Right renal cortex interstitium (tissue), 3 donors: ENCODE measurements at places on chromosomes 11 and 22.

DNA sequence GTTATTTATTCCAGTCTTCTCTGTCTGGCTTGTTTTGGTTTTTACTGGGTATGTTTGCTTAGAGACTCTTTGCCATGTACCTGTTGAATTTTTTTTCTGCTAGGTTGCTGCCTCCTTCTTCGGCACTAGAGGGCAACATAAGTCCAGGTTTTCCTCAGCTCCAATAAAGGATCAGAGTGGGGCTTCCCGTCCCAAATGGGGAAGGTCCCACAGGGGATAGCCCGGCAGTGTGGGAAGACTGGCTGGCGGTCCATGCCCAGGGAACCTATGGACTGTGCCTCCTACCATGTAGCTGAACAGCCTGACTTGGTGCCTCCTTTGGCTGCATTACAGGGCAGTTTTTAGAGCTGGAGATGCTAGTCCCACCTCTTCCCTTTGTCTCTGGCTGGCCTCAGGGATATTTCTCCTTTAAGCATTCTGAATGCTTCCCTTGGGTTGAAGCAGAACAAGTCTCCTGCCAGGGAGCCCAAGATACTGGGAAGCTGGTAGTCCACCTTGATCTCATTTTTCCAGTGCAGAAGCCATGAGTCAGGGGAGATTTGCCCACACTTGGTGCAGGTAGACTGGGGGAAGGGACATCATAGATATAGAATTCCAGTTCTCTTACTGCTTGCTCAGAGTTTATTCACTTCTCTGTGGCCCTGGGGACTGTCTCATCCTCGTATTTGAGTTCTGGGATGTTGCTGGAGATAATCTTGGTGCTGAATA, 60.2 kb downstream of the BRD1 start:
- no peak for DNase-seq

GRCh38 chr11:62324731-62325556, 12.3 kb upstream of the ASRGL1 start:
- DNase-seq: no peak

- DNase-seq: no peak
Observed at GRCh38 chr22:22565981-22566380, 6.9 kb upstream of the PRAME start.

- no peak for DNase-seq
Observed at GRCh38 chr22:30890686-30891442, 77.7 kb downstream of the MORC2 start.

DNA sequence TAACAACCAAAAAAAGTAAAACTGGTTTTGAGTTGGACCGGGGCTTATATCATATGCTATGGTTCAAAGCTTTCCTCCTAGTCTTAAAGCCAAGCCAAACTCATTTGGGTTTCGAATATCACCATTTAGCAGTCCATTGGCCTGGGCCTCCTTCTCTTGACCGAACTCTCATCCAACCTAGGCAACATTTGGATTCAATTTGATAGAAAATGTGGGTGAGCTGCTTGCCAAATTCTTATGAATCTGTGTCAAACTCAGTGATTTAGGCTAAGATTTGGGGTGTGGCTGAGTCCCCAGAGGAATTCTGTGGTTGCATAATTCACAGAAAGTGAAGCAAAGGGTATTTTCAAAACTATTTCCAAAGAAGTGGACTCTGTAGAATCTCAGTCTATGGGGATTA, 83.7 kb downstream of the BLID start:
- DNase-seq: no peak

DNA sequence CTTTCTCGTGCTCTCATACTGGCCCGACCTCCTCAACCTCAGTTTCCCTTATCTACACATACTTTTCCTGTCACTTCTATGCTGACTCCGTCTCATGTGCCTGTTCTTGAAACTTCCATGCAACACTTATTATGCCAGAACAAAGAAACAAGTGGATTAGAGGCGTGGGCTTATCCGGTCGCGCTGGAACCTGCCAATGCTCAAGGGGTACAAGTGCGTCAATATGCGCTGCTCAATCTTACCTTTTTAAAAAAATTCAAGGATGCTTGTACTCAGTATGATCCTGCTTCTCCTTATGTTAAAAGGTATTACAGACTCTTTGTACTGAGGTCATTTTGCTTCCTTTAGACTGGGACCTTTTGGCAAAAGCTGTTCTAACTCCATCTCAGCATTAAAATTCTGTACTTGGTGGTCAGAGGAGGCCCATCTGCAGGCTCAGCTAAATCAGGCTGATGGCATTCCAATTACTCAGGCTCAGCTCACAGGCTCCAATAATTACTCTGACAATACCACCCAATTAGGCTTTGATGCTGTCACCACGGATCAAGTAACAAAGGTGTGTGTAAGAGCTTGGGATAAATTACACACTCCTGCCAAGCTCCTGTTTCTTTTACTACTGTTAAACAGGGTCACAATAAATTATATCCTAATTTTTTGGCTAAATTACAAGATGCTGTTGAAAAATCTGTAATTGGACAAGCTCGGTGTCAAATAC, 26.3 kb upstream of the ALDH3B2 start:
- no peak for DNase-seq

DNA sequence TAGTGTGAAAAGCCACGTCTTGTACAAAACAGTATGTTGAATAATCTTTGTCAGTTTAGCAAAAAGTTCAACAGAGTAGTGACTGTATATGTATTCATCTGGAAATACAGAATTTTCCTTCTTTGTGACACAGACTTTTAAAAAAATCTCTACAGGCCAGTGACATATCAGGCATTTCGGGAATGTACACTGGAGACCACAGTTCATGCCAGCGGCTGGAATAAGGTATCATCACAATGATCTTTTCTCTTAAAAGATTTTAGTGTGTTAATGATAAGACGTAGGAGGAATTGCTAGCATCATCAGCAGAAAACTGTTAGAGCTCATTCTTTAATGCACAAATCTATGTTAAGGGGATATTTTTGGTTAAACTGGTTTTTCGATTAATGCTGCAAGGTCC, 57.4 kb downstream of the BCL2L13 start:
- DNase-seq: no peak

GRCh38 chr11:111946499-111946898, 9.4 kb downstream of the DIXDC1 start:
- DNase-seq: no peak

- no peak for DNase-seq
Observed at GRCh38 chr22:36928786-36929535, 15.5 kb downstream of the CSF2RB start.

GRCh38 chr11:44877571-44878497, 72.8 kb downstream of the TP53I11 start:
- DNase-seq: no peak

DNA sequence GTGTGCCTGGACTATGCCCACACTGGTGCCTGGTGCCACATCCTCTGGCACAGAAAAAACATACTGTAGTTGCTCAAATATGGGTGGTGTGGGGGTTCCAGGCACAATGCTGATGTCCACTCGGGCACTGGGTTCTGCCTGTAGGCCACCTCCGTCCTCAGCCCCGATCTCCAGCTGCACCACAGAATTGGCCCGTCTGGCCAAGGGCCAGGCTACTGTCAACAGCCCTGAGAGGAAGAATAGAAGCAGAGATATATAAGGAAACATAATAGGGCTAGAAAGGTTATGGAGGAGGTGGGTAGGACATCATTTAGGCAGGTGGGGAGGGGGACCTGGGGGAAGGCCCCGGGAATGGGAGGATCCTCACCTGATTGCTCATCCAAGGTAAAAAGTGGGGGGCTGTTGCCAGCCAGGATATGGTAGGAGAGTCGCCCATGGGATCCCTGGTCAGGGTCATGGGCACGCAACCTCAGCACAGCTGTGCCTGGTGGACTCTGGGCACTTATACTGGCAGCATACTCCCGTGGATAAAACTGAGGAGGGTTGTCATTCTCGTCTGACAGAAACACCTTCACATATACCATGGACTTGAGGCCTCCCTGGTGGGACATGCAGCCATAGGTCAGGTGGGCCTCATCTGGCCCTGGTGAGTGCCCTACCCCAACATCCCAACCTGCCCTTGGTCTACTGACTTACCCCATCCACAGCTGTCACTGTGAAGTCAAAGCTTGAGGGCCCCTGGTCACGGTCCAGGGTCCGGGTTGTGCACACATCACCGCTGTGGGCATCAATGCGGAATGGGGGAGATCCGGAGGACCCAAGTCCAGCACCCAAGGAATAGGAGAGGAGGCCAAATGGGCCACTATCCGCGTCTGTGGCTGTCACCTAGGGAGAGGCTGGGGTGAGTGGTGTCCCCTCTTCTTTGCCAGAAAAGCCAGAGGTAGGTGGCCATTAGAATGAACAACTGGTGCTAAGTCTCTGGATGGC, 14.5 kb upstream of the TPP1 start:
- DNase-seq: no peak

GRCh38 chr11:75205564-75206020, 35.0 kb upstream of the TPBGL start:
- no peak for DNase-seq

- no peak for DNase-seq
Observed at GRCh38 chr11:118896921-118897591, 13.4 kb downstream of the CXCR5 start.

DNA sequence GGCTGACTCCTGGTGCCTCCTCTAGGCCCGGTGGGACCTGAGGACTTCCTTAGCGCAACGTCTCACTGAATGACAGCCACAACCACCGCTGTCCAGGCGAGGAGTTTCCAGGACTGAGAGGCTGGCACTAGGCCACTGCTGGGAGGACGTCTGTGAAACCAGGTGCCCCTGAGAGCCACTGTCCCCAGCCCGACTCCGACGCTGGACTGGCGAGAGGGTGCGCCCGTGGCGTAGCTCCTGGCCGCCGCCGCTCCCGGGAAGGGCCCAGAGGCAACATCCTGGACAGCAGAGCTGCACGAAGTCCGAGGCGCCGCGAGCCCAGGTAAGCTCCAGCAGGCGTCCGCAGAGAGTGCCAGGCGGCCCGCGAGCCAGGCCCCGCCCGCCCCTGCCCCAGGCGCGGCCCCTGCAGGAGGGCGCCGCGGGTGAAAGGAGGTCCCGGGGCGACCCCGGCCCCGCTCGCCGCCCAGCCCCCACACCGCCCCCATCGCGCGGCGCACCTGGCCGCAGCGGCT, 525 bp downstream of the DGCR2 start:
- DNase-seq: no peak
